ENCODE measurements at places on chromosomes 2 and 18.

GRCh38 chr2:72989770-72990556 is 72.6 kb downstream of the EMX1 start:
- DNase-seq, result peak; percentile 51

- peak; percentile 8 for DNase-seq
Measured at GRCh38 chr2:190062053-190062452, 476 bp downstream of the MSTN start.

DNA sequence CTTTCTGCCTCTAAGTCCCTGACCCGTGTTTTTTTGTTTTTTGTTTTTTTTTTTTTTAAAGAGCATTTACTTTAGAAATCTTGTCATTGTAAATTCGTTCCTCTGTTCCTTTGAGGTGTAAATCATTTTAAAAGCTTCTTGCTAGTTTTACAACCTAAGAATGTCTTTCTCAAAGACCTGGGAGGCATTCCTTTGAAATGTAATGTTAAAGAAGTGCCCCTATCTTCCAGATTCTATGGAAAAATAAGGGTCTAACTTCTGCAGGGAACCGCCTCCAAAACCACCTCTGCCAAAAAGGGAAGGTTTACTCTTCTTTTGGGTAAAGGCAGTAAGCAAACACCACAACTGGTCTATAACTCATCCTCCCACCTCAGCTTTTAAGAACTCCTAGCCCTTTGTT is 259.6 kb upstream of the ZNF804A start:
- DNase-seq, result no peak

DNA sequence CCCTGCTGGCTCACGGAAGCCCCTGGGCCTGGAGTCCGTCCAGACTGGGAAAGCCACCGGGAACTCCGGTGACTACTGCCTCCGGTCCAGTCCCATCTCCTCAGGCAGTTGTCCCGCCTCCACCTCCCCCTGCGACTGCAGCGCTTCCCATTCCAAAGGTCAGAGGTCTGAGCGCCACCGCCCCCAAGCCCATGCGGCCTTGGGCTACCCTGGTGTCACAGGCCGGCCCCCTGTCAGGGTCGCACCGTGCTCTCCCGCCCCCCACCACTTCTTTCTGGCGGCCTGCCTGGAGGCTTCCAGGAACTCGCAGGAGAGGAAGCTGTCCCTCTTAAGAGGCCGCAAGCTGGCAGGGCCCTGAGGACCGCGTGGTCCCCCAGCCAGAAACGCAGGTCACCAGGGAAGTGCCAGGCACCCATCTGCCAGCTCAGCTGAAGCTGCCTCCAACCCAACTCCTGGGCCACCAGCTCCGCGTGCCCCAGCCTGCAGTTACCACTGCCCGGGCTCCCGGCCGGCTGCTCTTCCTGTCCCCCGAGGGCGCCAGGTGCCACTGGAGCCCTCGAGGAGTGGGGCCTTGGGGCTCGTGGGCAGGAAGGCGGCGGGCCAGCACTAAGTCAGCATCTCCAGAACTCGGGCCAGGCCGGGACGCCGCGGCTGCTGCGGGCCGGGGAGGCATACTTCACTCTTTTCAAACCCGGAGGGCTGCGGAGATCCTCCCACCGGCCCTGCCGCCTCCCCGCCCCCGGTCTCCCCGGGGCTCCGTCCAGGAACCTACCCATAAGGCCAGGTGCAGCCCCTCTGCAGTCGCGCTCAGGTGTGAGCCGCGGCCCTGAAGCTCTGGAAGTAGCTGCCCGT is 83.3 kb upstream of the POMC start:
- peak; percentile 62 for DNase-seq

DNA sequence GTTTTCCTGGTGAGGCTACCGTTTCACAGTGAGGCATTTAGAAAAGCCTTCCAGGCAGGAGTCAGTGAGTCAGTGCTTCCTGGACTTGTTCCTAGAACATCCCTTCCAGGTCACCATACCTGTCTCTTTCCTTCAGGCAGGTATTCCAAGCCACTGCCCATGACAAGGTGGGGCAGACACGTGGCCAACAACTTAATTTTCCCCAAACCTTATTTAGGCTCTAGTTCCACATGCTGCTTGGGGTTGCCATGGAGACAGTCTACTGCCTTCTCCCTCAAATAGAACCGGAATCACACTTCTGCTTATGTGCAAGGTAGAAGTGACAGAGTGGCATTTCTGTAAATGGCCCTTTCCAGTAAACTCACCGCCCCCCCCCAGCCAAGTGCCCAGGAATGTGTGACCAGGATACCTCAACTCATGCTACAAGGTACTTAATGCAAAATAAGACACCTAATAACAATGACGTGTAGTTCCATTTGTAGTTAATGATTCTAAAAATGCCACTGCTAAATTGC is 258.3 kb downstream of the PRKCE start:
- no peak for DNase-seq

DNA sequence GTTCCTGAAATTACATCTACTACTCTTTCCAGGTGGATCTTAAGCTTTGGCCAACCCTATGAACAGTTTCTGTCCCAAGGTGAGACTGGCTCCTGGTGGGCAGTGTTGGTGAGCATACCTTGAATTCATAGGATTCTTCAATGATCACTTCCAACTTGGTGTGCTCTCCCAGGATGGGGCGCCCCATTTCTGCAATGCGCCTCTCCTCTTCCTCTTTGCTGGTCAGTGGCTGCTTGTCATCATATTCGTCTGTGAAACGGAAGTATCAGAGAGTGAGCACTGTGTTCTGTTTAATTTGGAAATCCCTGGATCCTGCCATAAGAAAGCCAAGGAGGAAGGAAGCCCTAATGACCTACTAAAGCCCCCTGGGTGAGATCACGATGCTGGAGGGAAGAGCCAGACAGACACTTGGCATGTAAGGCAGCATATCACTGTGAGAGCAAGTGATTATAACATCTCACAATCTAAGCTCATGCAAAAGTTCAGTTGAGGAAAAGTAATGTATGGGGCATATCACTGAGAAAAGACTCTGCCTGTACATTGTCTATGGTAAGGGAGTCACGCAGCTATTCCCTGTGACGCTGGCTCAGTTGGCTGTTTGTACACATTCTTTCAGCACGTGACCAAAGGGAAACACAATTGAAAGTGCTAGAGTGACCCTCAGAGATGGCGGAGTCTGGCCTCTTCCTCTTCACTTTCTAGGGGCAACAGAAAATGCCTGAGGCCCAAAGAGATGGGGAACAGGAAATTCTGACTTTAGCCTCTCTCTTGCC is 287.0 kb downstream of the SLC8A1 start:
- peak; percentile 47 for DNase-seq

- peak; percentile 20 for DNase-seq
Measured at GRCh38 chr18:35348001-35348400, 3.8 kb upstream of the ZNF24 start.

DNA sequence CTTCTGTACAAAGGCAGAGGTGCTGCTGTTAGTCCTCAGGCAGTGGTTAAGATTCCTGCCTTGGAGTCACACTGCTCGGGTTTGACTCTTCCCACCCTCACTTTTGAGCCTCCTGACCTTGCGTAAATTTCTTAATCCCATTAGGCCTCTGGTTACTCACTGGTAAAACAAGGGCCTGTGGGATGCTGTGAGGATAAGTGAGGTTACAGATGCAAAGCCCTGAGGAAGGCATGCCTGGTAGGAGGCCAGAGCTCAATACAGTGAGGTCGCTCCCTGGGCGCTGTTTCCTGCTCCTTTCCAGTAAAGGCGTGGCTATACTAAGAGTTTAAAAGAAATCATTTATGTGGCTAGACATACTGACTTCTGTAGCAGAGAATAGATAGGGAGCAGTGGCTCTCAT is 127.5 kb upstream of the TMEM200C start:
- no peak for DNase-seq

DNA sequence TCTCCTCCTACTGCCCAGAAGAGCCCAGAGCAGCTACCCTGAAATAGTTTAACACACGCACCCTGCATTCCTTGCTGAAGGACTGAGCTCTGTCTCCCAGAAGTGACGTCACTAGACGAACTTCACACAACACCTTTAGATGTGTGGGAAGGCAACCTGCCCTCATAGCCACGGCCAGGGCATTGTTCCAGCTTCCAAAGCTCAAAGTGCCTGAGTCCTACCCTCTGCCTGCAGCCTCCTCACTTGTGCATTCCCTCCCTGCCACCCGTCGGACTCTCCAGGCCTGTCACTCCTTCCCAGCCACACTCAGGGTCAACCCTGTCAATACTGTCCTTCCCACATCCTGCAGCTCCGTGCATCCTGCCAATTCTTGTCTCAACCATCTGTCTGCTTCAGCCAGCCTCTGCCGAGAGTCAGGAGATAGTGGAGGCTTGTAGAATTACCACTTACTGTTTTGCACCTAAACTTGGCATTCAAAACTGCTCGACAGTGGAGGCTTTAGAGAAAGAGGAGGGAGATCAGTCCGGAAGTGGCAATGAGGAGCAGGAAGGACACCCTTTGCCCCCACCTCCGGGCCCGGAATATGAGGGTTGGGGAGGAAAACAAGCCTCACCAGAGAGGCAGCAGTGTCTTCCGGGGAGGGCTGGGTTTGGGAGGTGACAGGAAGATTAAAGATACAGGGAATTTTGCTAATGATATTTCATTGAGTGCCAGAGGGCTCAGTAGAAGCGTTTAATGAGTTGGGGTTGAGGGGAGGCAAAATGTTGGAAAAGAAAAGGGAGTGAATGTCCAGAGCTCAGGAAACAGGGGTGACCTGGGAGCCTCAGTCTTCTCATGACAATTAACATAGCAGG is 72.3 kb upstream of the ATG16L1 start:
- DNase-seq, result no peak

DNA sequence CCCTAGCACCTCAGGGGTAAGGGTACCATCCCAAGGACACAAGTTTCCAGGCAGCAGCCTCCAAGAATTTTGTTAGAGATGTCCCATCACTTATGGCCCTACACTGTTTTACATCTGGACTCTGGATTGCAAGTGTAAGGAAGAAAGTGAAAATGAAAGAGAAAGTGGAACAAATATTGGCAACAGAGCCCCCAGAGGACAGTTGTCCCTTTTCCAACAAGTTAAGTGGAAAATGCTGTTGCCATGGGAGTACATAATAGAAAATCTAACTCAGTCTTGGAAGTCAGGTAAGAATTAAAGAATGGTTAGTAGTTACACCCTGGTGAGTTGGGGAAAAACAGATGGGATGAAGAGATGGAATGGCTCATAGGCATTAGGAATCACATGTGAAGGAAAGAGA is 50.6 kb downstream of the TTC21B start:
- peak; percentile 57 for DNase-seq

- DNase-seq, result no peak
Measured at GRCh38 chr2:7270011-7270431, 352.8 kb downstream of the RNF144A start.

DNA sequence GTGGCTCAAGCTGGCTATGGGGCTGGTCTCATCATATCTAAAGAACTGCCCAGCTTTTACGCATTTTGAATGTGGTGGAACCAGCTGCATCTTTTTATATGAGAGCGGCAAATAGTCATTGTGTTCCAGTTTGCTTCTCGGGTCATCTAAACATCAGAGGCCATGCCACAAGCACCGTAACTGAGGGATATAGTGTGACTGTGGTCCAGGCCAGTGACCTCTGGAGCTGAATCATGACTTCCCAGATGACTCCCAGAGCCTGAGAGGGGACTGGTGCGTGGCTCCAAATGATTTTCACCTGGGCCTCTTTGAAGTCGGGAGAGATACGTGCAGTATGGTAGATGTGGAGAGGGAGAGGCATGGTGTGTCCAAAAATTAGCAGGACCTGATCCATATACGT is 271.0 kb downstream of the NEDD4L start:
- DNase-seq, result no peak

GRCh38 chr2:126643972-126644371 is 12.0 kb upstream of the GYPC start:
- no peak for DNase-seq

DNA sequence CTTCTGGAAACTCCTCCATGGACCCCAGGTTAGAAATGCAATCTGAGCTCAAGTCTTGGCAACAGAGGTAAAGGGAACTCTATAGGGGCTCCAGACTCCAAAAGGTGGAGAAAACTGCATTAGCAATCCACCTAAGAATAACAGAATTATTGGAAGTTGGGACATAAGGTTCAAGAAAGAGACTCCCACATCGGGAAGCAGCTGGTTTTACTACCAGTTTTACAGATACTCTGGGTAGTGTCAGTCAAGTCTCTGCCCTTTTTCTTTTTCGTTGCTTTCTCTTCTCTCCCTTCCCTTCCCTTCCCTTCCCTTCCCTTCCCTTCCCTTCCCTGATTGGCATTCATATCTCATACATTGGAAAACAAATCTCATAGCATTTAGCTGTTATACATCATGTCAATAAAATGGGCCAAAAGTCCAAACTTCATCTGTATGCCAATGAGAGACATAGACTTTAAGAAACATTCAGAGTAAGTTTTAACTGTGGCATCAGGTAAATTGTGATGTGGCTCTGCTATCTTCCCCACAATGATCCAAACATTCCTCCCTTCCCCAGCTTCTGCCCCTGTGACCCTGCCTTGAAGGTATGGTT is 166.7 kb downstream of the KCNE4 start:
- no peak for DNase-seq

DNA sequence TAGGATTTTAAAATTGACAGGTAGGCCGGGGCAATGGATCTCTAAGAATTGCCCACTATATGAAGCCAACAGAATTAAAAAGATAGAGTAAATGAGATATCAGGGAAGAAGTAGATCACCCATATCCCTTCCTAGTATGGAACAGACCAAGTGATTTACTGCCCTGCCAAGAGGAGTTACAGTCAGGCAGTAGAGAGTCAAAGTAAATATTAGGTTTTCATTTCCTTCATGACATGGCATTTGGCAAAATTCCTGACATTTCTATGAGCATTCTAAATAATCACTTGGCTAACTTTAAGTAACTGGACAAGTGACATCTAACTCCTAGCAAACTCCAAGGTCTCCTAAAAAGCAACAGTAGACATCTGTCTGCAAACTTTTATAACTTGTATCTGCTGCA is 33.5 kb downstream of the GALNT5 start:
- no peak for DNase-seq

- DNase-seq, result peak; percentile 83
Measured at GRCh38 chr2:85737961-85738360, 15.8 kb upstream of the ATOH8 start.

DNA sequence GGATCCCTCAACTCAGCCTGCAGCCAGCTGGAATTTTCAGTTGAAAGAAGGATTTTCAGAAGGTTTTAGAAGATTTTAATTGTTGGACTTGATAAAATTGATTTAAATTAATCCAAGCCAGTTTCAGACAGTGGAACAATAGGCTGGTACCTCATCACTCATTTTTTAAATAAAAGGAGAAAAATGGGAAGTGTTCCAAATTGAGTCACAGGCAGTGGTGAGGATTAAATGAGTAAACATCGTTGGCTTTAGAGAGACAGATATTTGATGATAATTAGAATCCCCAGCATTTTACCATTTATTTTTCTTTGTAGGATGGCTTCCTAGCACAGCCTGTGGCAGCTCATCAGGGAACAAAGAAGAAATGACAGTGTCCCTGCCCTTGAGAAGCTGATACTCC is 7.4 kb downstream of the CXCR4 start:
- DNase-seq, result no peak

- no peak for DNase-seq
Measured at GRCh38 chr2:2007551-2008501, 263.5 kb upstream of the PXDN start.

Data from hindlimb muscle (tissue), 1 donor.